ENCODE measurements at places on chromosomes 3 and 15.

DNA sequence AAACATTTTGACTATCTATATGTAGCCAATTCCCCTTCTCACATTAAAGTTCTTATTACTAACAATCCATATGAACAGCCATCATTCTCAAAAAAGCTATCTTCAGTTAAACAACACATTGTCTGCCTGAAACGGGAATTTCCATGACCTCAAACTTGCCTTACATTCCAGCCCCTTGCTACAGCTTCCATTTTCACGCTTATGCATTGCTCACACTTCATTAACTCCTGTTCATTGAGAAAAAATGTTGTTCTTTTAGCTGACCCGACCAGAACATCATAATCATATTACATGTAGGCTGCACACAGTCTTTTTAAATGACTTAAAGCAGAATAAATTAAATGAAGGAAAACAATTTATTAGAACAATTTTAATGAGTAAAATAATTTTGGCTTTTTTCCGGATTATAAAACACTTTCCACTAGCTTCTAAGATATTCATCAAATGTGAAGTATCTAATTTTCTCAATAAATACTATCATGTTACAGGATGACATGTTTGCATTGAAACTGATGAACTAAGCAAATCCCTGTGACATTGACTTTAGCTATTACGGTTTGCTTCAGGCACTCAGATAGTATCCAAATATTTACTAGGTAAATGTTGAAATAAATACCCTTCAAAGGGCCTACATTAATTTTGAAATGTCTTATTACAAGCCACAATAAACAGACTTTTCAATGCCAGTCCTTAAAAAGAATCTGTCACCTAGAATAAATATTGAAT is 49.9 kb downstream of the P3H2 start:
- DNase-seq: no peak

DNA sequence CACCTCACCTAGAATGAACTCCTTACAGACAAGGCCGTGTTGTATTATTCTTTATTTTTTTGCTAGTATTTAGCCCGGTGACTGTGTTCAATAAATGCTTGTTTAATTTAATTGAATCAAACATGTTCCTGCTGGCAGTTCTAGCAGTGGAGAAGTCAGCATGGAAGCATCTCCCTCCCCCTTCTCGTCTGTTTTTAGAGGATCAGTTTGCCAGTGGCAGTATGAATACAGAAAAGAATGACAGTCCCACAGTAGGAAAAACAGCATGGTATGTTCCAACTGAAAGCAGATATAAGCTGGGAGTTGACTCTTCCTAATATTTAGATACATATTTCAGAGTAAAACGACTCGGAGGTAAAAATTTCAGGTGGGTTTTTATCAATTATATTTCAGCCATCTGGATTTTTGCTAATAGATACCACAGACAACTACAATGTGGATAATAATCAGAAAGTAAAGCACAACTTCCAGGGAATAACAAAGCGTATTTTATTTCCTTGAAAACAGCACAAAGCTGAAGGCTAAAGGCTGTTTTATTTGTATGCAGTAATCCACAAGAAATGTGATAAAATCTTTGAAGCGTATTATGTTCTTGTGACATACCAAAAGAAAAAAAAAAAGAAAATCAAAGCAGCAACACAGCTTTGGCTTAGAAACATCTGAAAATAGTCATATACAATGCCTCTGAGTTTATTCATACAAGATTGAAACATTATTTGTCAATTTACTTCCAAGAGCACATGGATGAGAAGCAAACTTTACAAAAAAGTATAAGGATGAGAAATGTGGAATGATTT is 244.5 kb upstream of the KCNMB2 start:
- no peak for DNase-seq

GRCh38 chr3:37986479-37987314 is 3.9 kb upstream of the VILL start:
- no peak for DNase-seq

DNA sequence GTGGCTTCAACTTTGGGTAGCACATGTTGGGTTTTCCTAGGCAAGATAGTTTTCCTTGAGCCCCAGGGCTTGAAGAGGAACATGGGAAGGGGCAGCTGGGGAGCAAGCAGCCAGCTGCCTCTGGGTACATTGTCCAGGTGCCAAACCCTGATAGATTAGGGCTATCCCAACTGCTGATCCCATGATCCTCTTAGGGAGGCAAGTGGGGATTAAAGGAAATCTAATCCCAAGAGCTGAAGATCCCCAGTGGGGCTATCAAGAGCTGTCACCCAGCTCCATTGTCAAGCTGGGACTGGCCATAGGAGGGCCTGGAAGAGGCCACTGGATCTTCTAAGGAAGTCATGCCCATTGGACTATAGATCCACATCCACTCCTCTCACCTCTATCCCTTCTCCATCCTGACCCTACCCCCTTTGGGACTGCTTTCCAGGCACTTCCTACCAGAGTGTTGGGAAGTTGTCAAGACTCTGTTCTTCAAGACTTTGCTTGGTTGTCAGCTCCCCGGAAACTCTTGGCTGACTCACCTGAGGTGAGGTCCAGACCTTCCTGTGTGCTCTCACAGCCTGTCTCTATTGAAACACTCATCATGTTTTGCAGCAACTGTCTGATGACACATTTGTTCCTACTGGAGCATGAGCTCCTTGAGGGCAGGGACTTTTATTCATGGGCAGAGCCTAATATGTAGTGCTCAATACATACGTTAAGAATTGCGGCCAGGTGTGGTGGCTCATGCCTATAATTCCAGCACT is 5.9 kb downstream of the CAMK2N2 start:
- DNase-seq: peak; percentile 30

DNA sequence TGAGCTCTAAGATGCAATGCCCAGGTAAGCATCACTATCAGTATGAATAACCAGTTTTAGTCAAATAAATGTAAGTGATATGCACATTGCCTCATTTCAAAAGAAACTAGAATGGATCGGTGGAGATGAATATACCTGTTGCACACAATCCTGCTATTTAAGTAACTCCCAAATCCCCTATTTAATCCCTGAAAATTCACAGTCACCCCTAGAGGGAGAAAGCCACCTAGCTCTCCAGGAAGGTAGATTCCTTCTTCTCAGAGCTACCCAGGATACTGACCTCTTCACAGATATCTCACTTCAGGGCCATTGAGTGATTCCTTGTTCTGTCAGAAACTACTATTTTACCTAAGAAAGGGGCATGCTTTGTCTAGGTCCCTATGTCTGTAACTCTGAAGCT is 11.7 kb downstream of the LSAMP start:
- no peak for DNase-seq

- DNase-seq: no peak
These were observed 25.5 kb downstream of the OSBPL10 start for GRCh38 chr3:31955581-31955980.

DNA sequence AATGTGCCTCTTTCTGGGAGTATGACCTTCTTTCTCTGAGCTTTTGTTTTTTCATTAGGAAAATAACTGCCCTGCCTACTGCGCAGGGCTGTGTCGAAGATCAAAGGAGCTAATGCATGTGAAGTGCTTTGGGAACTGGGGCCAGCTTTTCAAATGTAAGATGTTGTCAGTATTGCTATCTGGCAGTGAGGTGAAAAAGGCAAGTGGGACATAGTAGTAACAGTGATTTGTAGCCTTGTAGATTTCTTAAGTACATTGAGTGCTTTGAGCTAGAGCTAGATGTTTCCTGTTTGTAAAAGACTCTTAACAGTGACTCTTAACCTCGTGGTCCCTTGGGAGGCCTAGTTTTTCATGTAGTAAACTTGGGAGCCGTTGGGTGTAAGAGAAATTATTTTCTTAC is 126.5 kb downstream of the ECT2 start:
- no peak for DNase-seq

GRCh38 chr15:79046691-79047404 is 43.7 kb downstream of the RASGRF1 start:
- no peak for DNase-seq

DNA sequence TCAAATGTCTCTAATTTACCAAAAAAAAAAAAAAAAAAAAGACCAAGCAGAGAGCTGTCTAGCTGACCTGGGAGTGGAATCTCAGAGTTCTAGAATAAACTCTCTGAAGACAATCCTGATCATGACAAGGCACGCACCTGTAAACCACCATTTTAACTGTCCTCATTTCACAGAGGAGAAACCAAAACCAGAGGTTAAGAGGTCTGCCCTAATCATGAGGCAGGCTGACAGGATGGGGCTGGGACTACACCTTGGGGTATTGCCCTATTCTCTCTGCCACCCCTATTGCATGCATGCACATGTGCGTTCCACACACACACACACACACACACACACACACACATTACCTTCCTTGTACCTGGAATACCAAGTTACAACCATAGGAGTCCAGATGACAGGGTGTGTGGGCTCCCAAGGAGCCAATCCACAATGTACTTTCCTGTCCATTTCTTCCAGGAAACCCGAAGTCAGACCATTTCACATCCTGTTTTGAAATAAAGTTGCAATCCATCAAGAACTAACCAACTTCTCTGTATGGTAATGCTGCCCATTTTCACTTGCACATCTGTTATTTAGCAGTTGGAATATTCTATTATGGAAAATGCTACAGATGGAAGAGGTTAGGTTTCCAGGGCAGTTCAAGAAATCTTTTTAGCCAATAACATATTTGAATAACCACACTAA is 34.6 kb downstream of the HSPBAP1 start:
- no peak for DNase-seq

DNA sequence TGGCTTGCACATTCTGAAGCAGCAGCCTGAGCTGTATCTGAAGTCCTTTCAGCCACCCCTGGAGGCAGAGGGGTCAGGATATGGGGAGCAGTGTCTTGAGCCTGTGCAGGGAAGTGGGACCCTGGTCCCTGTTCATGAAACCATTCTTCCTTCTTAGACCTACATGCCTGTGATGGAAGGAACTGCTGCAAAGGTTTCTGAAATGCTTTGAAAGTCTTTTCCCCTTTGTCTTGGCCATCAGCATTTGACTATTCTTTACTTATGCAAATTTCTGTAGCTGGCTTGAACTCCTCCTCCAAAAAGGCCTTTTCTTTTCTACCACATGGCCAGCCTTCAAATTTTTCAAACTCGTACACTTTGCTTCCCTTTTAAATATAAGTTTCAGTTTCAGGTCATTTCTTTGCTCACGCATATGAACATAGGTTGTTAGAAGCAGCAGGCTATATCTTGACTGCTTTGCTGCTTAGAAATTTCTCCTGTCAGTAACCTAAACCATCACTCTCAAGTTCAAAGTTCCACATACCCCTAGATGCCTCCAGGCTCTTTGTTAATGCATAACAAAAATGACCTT is 62.3 kb downstream of the GALK2 start:
- no peak for DNase-seq

DNA sequence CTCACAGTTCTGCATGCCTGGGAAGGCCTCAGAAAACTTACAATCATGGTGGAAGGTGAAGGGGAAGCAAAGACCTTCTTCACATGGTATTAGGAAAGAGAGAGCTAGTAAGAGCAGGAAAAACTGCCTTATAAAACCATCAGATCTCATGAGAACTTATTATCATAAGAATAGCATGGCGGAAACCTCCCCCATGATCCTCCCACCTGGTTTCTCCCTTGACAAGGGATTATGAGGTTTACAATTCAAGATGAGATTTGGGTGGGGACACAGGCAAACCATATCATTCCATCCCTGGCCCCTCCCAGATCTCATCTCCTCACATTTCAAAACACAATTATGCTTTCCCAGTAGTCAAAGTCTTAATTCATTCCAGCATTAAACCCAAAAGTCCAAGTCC is 34.6 kb upstream of the TMEM45A start:
- no peak for DNase-seq

- DNase-seq: peak; percentile 56
These were observed 227.1 kb downstream of the RPLP1 start for GRCh38 chr15:69679623-69680228.

- peak; percentile 62 for DNase-seq
These were observed 26.9 kb upstream of the LINGO1 start for GRCh38 chr15:77659350-77660321.

DNA sequence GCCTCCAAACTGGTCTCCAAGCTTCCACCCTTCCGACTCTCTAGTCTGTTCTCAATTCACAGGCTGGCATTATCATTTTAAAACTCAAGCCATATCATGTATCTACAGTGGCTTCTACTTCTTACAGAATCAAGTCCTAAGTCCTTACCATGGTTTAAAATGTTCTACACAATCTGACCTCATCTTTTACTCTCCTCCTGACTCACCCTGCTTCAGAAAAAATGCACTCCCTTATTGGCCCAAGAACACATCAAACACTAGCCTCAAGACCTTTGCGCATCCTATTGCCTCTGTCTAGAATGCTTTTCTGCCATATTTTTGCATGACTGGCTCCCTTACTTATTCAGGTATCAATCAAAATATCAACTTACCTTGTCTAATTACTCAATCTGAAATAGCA is 11.0 kb downstream of the MRPL3 start:
- no peak for DNase-seq

- DNase-seq: no peak
These were observed 22.9 kb upstream of the DNAAF4 start for GRCh38 chr15:55530861-55531313.

- no peak for DNase-seq
These were observed 9.0 kb upstream of the CD47 start for GRCh38 chr3:108099679-108100428.

GRCh38 chr3:52373676-52374075 is 57.6 kb downstream of the DNAH1 start:
- DNase-seq: no peak

DNA sequence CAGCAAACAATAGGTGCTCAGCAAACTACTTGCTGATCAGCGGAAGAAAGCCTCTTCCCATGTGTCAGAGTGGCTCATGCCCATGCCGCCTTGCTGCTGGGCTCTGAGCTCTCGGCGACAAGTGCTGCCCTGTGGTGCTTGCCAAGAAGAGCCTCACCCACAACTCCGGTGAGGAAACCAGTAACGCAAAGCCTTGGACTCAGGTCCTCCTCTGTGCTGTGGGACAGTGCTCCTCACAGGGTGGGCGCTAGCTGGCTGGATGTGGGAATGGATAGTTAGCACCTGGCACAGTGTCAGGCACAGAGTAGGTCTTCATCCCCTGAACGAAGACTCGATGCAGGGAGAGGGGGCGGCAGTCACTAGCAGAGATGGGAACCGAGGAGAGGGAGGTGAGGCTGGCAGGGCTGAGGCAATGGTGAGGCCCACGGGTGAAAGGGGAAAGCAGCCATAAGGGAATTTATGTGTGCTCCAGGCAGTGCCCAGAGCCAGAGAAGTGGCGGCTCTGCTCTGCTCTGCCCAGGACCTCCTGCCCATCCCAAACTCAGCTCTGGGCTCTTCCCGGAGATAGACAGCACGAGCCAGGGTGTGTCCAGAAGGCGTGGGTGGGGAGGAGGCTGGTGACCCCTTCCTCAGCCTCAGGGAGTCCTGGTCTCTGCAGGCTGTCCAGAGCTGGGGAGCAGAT is 55.7 kb downstream of the IQSEC1 start:
- DNase-seq: no peak

GRCh38 chr3:37968199-37968598 is 22.4 kb upstream of the VILL start:
- DNase-seq: no peak
